Renal pelvis (tissue), 12 donors: ENCODE measurements at places on chromosomes 3 and 15. TPM values are rescaled to one million over a fixed set of nuclear protein-coding genes. Genes with fewer than 3 reads are reported as not detected.

The CGNL1 gene
- polyA plus RNA-seq = 65.3 TPM

DNA sequence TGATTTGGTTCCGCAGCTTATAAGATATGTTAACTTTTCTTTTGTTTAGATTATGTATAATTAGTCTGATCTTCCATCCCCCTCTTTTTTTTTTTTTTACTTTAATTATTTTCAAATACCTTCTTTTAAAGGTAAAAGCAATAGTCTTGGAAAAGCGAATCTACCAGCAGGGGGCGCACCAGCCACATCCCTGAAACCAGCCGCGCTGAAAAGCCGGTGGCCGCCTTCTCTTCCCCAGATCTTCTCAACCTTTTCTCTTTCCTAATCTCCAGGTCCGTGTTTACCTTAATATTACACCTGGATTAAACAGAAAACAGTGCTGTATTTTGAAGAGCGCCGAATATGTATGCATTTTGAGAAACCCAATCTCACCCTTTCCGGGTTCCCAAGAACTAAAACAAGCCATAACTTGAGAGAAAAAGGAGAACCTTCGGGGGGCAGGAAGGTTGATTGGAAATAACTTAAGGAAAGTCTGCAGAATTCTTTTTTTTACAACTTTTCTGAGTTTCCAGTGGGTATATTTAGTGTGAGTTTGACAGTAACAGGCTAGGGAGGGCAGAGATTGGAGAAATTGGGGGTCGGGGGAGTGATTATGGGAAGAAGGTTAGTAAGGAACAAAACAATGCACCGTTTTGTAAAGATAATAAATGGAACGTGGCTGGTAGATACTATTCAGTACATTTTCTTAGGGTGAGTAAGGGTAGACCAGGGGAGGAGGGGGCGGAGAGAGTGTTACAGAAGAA, 2.0 kb upstream of the SOX2 start:
- peak; percentile 71 for DNase-seq

- DNase-seq = no peak
Measured at GRCh38 chr3:140344601-140345205, 333.2 kb upstream of the TRIM42 start.

DNA sequence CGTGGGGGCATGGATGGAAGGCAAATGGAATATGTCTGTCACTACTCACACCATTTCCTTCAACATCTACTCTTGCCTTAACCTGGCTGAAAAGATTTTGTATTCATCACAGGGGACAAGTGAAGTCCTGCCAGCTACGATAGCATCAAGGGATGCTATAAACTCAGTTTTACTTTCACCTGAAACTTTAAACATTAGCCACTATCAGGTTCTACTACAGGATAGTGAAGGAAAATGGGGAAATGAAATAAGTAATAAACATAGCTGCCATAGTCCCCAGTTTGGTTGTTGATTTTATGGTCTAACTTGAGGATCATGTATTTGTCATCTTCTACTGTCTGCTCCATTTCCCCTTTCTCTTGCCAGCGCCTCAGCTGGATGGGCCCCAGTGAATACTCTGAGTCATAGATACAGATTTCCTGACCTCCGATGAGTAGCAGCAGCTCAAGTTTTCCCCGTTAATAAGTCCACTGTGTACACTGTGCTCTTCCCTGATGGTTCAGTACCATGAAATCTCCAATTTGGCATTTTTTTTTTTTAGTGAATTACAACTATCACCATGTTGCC, 338.2 kb upstream of the SLCO3A1 start:
- no peak for DNase-seq

GRCh38 chr3:47034868-47035489, 55.5 kb downstream of the NBEAL2 start:
- DNase-seq = no peak

The GHSR gene
- polyA plus RNA-seq = not detected

DNA sequence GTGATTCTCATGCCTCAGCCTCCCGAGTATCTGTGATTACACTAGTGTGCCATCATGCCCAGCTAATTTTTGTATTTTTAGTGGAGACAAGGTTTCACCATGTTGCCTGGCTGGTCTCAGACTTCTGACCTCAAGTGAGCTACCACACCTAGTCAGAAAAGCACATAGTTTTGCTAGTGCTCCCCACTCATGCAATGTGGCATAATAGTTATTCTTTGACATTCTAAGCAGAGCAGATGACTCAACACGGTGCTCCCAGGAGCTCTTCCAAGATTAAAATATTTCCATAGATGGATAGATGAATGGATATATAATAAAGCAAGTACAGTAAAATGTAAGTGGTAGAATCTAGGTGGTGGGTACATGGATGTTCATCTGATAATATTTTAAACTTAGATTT, 53.1 kb upstream of the GK5 start:
- DNase-seq = no peak

GRCh38 chr3:148319161-148319915, 378.4 kb upstream of the AGTR1 start:
- DNase-seq = no peak

DNA sequence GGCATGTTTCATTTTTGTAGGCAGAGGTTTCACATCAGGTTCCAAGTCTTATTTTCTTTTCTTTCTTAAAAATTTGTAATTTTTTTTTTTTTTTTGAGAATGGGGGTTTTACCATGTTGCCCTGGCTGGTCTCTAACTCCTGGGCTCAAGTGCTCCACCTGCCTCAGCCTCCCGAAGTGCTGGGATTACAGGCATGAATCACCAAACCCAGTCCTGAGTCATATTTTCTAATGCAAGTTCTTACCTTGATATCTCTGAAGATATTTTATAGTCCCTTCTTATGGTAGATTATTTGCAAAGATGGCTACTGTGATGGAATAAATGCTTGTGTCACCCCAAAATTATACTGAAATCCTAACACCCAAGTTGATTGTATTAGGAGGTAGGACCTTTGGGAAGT, 63.8 kb downstream of the SLC9A9 start:
- no peak for DNase-seq

- no peak for DNase-seq
Measured at GRCh38 chr3:188351648-188352047, 197.7 kb downstream of the LPP start.

The ATP6V1A gene
- polyA plus RNA-seq = 72.6 TPM

The GNB4 gene
- polyA plus RNA-seq = 23.9 TPM

DNA sequence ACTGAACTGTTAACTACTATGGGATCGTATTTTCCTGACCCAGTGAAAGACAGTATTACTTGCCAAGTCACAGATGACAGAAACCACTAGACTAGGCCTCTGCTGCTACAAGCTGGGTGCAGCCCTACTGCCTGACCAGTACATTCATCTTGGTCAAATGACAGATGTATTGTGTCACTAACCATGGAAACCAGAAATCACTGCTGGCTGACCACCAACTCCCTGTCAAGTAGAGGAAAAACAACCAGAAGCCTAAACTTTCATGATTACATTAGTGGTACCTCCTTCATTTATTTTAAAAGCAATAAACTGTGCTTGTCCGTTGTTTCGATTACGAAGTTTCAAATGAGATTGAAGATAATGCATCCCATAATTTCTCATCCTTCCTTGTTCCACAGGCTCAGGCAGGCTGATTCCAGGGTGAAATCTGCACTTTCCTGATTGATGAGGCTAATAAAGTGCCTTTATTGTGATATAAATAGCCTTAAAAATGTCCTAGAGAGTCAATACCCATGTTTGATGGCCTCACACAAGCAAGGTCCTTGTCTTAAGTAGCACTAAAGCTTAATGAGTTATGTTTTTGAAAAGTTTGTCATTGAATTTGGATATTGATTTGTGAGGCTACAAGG, 309.7 kb downstream of the LSAMP start:
- DNase-seq = peak; percentile 89

- no peak for DNase-seq
Measured at GRCh38 chr3:29850641-29851040, 569.8 kb downstream of the RBMS3 start.

- no peak for DNase-seq
Measured at GRCh38 chr3:111627092-111627491, 31.9 kb upstream of the ZBED2 start.

The CLDN16 gene
- 28.6 TPM for polyA plus RNA-seq

- DNase-seq = no peak
Measured at GRCh38 chr15:64665179-64665578, 110.2 kb downstream of the RBPMS2 start.
